Activated CD8-positive, alpha-beta T cell treated with anti-CD3 and anti-CD28 coated beads for 36 hours (primary cell): ENCODE measurements at places on chromosomes 6 and 20. TPM values are rescaled to one million over a fixed set of nuclear protein-coding genes. Genes with fewer than 3 reads are reported as not detected.

TEAD3 gene
- 0.68 TPM for total RNA-seq

SPATS1 gene
- total RNA-seq = not detected

RBPJL gene
- total RNA-seq = not detected

DNA sequence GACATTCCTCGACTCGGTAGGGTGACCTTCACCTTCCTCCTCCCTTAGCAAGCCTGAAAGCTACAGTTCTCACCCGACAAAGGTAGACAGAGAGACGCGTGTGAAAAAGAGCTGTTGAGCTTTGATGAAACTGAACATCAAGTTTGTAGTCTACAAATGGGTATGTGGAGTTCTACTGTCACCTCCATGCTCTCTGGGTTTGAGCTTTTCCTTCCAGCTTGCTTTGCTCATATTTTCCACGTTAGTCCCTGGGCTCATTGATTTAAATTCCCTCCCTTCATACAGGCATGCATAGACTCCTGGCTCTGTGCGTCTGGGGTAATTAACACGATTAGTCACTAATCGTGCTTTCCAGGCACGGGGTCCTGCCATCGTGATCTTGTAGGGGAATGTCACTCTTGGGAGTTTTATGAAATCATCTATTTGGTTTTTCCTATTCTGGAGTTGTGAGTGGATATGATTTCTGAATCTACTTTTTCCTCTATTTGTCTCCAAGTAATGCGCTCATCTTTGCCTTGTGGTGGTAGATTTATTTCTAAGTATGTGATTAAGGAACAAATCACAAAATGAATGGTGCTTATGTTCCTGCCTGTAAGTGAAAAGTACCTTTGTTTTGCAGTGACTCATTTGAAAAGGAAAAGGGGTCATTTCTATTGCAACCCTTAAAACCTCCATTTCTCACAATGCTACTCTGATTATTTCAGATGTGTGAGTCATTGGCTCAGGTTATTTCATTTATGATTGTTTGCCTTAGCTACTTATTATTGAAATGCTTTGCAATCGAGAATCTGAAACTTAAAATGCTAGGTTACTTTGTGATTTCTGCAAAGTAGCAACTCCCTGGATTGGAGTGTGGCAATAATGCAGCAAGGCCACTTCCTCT lies 154.6 kb downstream of the ZDHHC14 start:
- H3K36me3 ChIP-seq = no peaks in the 10 kb centered on the region
- peak overlapping the region; percentile 19 for H3K4me3 ChIP-seq
- H3K4me1 ChIP-seq = peaks cover 38% of the 10 kb centered on the region
- no peaks in the 10 kb centered on the region for H3K27me3 ChIP-seq
- H3K27ac ChIP-seq = peak overlapping the region; percentile 82

DNA sequence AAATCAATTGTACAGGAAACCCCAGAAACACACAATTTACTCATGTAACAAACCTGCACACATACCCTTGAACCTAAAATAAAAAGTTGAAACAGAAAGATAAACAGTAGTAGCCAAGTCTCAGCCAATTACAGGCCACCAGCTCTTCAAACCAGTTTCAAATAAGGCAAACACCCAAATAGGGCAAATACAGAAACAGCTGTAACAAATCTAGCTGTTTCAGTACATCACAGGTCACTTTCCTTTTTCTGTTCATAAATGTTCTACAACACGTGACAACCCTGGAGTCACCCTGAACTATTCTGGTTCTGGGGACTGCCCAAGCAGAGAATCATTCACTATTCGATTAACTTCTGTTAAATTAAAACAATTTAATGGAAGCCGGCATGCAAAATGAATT lies 329.0 kb downstream of the GJA1 start:
- no peak overlapping the region for H3K27ac ChIP-seq
- no peak overlapping the region for H3K4me3 ChIP-seq
- H3K4me1 ChIP-seq = no peaks in the 10 kb centered on the region
- H3K36me3 ChIP-seq = no peaks in the 10 kb centered on the region
- H3K27me3 ChIP-seq = no peaks in the 10 kb centered on the region

- H3K4me1 ChIP-seq = no peaks in the 10 kb centered on the region
- no peak overlapping the region for H3K27ac ChIP-seq
- no peak overlapping the region for H3K4me3 ChIP-seq
- H3K27me3 ChIP-seq = no peaks in the 10 kb centered on the region
Measured at GRCh38 chr6:121614115-121614514, 178.7 kb downstream of the GJA1 start.

DNA sequence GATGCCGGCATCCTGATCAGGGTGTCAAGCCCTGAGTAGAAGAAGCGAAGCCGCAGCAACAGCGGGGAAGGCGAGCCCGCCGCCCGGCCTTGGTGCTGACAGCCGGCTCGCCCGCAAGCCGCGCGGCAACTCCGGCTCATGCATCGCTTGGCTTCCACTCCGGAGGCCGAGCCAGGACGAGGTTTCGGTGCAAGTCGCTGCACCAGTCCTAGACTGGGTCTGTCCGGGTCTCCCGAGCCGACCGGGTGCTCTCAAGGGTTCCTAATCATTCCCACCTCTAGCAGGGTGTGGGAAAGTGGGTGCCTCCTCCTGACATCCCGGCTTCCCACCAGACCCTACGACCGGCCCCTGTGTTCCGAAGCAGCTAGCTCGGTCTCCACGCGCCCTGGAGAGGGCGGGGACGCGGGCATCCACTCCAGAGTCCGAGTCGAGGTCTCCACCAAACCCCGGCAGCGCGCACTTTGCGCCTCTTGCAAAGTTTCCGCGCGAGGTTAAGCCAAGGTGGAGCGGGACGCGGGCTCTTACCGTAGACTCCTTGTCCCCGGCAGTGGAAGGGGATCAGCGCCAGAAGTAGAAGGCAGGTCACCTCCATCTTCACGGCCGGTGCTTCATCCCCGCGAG lies 1.4 kb downstream of the MDGA1 start:
- H3K27me3 ChIP-seq = peaks cover 40% of the 10 kb centered on the region
- peak overlapping the region; percentile 67 for H3K4me3 ChIP-seq
- no peaks in the 10 kb centered on the region for H3K36me3 ChIP-seq
- peaks cover 15% of the 10 kb centered on the region for H3K4me1 ChIP-seq
- no peak overlapping the region for H3K27ac ChIP-seq

GRCh38 chr6:165637586-165637985 lies 25.5 kb downstream of the PDE10A start:
- DNase-seq = no peak
- H3K27me3 ChIP-seq = peaks cover 16% of the 10 kb centered on the region
- H3K4me3 ChIP-seq = no peak overlapping the region
- H3K36me3 ChIP-seq = no peaks in the 10 kb centered on the region

GRCh38 chr20:3646067-3646440 lies 17.1 kb downstream of the GFRA4 start:
- no peak overlapping the region for H3K27ac ChIP-seq
- H3K27me3 ChIP-seq = no peaks in the 10 kb centered on the region
- no peak for DNase-seq
- H3K4me3 ChIP-seq = no peak overlapping the region

- no peaks in the 10 kb centered on the region for H3K27me3 ChIP-seq
- peaks cover 36% of the 10 kb centered on the region for H3K36me3 ChIP-seq
- H3K4me1 ChIP-seq = peaks cover 56% of the 10 kb centered on the region
Measured at GRCh38 chr20:50957798-50958614, at the start of gene DPM1. Gene DPM1, minus strand, starts transcription at chr20:50958532. Its CDS starts 9 bp downstream, at chr20:50958523.
